NT2/D1 (cell line): ENCODE measurements at places on chromosomes 3 and 15.

DNA sequence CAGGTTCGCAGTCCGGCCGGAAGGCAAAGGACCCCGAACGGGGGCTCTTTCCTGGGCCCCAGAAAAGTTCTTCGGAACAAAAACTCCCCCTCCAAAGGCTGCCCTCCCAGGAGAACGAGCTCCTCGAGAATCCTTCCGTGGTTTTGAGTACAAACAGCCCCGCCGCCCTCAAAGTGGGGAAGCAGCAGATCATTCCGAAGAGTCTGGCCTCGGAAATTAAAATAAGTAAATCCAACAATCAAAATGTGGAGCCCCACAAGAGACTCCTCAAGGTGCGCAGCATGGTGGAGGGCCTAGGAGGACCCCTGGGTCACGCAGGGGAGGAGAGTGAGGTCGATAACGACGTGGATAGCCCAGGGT, 1.3 kb downstream of the ARHGEF26 start:
- DNase-seq = no peak

GRCh38 chr3:27046351-27046750, 322.8 kb downstream of the NEK10 start:
- DNase-seq = no peak

DNA sequence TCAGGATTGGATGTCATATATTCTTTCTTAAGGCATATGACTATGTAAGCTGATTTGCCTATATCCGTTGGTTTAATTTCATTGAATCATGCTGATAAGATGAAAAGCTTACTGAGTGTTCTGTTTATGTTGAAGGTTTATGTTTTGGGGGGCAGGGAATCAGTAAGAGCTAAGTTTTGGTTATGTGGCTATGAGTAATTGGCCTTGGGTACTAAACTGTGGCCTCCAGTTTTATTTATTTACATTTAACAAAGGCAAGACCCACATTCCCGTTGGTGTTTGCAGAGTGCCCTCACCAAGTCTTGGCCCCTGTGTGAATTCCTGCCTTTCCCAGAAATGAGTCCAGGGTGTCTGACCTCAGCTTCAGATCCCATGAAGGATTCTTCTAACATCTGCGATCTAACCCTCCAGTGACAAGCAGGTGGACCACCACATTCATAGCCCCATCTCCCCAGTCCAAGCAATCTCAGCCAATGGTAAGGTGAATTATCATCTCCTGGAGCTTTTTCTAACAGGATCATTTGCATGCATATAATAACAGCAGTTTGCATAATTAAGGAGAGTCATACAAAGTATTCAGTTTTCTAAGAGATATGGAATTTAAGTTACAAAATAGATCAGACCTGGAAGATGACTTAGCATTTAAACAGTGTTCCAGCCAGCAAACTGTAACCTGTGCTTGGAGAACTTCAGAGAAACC, 27.4 kb downstream of the GLDN start:
- DNase-seq = no peak

GRCh38 chr3:74055061-74055460, 430.3 kb upstream of the PDZRN3 start:
- DNase-seq = peak; percentile 30

DNA sequence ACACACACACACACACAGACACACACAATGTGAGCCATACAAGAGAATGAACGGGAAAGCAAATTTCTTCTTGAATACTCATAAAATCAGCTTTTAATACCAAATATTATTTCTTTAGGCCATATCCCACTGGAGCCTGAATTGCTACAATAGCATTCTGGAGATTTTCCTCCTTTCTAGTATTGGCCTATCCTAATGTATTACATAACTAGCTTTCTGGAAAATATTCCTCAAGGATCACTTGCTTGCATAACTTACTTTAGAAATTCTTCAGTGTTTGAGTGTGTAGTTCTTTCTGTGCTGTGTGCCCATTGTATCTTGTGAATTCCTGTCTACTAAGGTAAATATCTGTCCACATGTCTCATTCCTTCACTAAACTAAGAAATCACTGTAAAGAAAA, 351.0 kb upstream of the MCTP2 start:
- no peak for DNase-seq

GRCh38 chr15:75449585-75450306, 1.7 kb downstream of the SIN3A start:
- DNase-seq = no peak

DNA sequence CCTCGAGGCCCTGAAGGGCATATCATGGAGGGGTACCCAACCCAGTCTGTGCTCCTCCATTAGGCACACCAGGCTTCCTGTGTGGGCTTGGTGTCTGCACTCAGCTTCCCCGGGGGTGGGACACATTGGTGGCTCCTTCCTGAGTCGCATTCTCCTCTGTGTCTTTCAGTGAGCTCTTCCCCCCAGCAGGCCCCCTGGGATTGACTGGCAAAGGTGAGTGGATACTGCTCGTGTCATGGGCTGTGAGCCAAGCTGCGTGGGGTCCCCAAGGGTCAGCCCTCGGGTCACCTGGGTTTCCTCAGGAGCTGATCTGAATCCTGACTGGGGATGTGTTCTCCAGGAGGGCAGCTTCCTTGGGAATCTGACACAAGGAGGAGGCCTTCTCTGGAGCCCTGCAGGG, 231.0 kb downstream of the SNRPN start:
- DNase-seq = no peak

- DNase-seq = no peak
These were observed 9.2 kb upstream of the EPB42 start for GRCh38 chr15:43229977-43230376.

GRCh38 chr3:13451301-13451673, 28.8 kb upstream of the HDAC11 start:
- DNase-seq = peak; percentile 8

- no peak for DNase-seq
These were observed 6.8 kb upstream of the RHO start for GRCh38 chr3:129521611-129522010.

GRCh38 chr15:39434163-39434562, 146.7 kb upstream of the THBS1 start:
- DNase-seq = no peak

- no peak for DNase-seq
These were observed 26.9 kb upstream of the AKAP13 start for GRCh38 chr15:85353516-85353915.

GRCh38 chr3:64093825-64094712, 70.8 kb upstream of the PSMD6 start:
- DNase-seq = no peak

DNA sequence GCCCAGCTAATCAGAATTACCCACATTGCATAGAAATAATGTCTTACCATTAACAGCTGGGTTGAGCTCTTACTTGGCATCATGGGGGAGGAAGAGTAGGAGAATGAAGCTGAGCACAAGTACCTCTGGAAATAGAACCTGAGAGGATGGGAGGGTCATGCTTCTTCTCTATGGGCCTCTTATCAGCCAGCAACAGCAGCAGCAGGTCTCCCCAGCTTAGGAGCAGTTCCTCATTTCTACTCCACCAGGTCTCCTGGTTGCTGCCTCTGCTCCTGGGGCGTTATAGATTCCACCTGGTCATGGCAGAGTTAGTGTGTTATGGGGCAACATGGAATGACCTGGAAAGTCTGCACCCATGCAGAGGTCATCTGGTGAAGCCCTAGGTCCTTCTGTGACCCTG, 3.4 kb downstream of the FSD2 start:
- no peak for DNase-seq

DNA sequence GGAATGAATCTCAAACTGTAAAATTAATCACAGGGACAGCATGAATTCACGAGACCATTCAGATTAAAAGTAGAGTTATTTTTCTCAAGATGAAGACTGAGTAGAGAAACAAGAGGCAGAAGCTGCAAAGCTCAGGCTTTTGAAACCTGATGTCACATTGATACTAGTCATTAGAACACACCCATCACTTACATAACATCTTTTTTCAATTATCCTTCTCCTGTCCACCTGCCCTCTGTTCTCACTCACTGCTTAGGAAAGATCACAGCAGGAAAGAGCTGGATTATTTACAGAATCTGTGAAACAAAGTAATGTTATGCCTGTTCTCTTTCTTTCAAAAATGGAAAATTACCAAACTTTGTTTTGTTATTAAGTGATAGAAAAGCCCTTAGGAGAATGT, 72.0 kb upstream of the CDAN1 start:
- no peak for DNase-seq

- DNase-seq = no peak
These were observed 22.3 kb upstream of the SACM1L start for GRCh38 chr3:45666757-45667431.

DNA sequence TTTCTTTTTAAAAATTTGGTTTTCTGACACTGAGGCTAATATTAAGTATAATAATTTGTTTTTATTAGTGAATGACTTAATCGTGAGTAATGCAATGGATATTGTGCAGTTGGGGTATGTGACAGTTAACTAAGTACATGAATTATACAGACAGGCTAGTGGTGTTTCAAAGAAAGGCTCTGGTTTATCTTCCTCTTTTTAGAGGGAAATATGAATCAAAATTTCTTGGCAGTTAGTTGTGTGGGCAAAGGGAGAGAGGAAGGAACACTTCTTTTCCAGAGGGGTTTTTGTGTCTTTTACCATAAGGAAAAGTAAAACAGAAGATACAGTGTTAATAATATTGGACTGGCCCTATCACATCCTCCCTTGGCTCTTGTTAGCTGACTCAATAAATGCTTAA, 2.7 kb downstream of the ZNF654 start:
- no peak for DNase-seq

- no peak for DNase-seq
These were observed 53.0 kb downstream of the SLC6A1 start for GRCh38 chr3:11045536-11045935.
